ENCODE measurements at places on chromosomes 2 and 18.

DNA sequence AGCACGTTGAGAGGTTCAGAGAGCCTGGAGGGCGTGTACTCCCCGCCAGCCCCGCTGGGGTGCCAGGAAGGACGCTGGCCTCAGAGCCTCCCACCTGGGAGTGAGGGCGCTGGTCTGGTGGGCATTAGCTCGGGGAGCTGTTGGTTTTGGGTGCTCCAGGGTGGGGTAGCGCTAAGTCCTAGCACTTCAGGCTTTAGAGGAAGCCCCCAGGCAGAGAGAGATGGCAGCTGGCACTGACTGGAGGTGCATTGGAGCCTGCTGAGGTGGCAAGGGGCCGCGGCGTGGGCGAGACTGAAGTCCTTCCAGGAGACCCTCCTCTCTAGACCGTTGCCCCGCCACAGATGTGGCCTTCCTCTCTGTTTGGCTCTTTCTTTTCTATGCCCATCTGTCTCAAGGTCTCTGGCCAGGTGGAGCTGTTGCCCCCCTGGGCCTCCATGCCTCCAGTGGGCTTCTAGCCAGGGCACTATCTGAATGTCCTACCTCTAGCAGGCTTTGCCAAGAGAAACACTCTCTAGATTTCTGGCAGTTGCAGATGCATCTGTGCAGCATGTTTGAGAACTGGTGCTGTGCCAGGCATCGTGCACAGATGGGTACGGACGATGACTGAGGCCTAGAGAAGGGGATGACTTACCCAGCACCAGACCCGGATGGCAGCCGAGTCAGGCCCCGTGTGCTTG lies 6.6 kb downstream of the CAPN10 start:
- DNase-seq, result no peak

DNA sequence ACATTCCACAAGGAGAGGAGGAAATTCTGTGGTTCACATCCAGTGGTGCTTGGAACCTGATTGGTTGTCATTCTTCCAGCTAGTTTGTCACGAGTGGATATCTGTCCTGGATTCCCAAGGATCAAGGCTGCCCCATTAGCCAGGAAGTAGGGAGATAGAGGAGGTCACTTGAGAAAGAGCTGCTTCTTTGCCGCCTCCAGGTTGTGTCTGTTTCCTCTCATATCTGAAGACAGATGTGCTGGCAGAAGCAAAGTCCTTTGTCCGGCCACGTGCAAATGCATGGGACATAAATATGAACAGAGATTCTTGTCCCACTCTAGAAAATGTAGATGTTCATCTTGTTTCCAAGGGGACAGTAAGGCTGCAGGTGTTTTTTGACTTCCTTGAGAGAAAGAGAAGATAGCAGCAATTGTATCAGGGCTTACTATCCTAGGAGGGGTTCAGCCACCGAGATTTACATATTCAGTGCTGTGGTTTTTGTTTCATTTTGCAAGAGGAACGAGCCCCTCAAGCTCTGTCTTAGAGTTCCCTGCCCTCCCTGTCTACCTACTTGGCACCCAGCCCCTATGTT lies 174.4 kb downstream of the RPIA start:
- no peak for DNase-seq

DNA sequence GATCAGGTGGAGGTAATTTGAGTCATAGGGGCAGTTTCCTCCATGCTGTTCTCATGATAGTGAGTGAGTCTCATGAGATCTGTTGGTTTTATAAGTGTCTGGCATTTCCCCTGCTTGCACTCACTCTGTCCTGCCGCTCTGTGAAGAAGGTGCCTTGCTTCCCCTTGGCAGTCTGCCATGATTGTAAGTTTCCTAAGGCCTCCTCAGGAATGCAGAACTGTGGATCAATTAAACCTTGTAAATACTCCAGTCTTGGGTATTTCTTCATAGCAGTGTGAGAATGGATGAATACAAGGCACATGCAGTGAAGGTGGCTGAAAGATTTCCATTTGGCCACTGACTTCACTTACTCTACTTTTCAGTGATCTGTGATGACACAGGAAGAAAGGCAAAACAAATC lies 133.7 kb downstream of the SH3BP4 start:
- DNase-seq, result no peak

DNA sequence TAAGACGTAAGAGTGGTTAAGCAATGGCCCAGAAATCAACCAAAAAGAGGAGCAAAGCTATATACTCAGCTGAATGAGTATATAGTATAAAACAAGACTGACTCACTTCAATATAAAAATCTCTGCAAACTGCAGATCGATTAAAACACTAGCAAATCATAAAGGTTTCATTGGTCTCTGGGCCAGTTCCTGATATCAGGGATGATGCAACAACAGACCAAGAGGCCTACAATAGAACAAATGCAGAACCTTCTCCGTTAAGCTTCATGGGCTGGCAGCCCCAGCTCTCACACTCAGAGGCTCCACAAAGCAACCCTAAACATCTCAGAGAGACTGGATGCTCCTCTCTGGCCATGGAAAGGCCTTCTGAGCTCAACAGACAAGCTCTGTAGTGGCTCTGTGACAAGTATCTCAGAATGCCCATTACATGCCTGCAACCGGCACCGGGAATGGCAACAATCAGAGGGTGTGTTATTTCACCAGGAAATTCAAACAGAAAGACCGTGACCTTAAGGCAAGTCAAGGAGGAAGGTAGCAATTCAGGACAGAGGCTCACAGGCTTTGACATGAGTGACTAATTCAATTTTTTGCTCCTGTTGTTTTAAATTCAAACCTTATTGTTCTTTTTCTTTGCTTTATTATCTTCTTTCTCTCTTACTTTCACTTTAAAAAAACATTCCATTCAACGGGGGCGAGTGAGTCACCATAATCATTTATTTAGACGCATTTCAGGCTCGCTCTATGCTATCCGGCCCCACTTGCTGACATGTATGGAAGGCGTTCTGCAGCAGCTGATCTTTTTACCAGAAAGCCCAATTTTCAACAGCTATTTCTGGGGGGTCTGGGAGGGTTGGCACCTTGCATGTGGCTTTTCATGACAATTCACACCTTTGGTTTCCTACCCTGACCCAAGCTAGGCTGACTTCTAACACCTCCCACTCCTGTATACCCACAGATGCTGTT lies 15.1 kb downstream of the CYRIA start:
- no peak for DNase-seq

DNA sequence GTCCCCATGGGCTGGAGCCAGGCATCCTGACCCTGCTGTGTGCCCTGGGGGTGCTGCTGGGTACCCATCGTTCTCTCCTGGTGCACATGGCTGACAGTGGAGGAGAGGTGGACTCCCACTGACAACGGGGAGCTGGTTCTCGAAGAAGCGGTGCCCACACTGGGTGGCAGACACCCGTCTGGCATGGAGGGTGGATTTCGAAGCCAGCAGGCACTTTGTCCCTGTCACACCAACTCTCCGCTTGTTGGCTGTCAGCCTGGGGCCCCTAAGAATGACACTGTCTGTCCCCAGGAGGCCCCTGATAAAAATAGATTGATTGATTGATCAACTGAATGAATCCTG lies 55.4 kb downstream of the RTP5 start:
- no peak for DNase-seq

GRCh38 chr2:182943339-182943738 lies 76.9 kb upstream of the FRZB start:
- DNase-seq, result no peak

GRCh38 chr2:109434351-109434750 lies 179.4 kb downstream of the SEPTIN10 start:
- DNase-seq, result no peak

DNA sequence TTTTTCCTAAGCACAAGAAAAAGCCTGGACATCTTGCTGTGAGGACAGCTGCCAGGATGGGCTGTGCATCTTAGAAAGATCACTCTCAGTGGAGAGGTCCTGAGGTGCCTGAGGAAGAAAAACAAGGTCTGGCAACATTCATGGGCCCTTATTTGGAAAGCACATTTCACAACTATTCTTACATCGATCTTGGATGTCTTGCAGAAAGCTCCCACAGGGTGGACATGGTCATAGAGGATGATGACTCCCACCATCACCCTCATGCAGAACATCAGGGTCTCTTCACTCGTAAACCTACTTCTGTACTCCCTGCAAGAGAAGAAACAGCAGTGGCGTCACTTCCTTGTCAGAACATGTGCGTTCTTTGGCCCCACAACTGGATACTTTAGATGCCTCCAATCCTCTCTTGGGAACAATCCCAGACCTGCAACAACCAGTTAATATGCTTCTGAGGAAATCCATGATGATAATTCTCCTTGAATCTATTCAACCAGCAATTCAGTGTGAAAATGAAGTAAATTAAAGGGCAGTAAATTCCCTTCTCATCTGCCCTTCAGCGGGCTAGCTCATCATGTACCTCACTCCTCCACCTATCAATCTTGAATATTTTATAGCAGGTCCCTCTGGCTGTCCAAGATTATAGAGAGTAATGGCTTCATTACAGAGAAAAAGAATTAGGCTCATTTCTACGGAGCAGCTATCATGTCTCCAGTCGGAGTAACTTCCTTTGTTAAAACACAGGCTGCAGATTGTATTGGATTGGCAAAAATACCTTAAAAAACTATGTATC lies 106.2 kb downstream of the CYRIA start:
- no peak for DNase-seq

DNA sequence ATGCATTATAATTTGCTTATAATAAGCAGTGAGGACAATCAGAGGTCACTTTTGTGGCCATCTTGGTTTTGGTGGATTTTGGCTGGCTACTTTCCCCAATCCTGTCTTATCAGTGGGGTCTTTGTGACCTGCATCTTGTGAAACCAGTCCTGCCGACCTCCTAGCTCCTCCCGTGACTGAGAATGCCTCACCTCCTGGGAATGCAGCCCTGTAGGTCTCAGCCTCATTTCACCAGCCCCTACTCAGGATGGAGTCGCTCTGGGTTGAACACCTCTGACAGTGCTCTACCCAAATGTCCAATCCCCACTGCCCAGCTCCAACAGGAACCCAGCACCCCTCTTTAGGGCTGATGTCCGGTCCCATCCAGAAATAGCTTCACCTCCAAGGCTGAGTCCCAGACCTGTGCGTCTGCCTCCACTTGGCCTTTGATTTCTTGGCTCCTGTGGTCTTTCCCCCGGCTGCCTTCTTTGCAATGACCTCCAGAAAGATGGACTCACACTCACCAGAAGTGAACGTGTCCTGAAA lies 31.3 kb upstream of the PXDN start:
- no peak for DNase-seq

DNA sequence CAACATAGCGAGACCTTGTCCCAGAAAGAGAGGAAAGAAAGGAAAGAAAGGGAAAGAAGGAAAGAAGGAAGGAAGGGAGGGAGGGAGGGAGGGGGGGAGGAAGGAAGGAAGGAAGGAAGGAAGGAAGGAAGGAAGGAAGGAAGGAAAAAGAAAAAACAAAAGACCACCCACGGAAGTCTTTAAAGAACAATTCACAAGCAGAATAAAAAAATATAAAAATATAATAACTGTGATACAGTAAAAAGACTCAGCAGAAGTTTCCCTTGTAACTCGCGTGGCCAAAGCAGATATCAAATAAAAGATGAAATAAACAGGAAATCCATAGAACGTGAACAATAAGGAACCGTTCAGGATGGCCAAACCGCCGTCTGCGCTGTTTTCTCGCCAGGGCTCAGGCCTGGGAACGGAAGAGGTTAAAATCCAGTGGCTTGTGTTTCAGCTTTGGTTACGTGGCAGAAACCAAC lies 1.2 kb upstream of the SLC1A4 start:
- no peak for DNase-seq

DNA sequence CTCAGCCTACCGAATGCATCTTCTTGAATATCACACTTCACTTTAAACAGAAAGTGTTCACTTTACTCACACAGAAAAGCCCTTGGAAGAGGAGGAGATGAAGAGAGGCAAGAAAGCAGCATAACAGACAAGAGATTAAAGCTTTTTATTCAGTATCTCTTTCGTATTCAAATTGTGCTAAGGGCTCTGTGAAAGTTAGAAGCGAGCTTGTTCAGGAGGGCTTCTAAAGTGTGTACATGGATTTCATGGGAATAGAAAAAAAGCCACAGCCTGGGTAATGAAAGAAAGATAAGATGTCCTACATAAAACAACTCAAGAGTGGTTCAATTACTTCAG lies 531.9 kb downstream of the TMEM182 start:
- DNase-seq, result no peak

GRCh38 chr2:21165350-21165749 lies 41.6 kb downstream of the TDRD15 start:
- DNase-seq, result no peak

- no peak for DNase-seq
These were observed 425.5 kb downstream of the TSN start for GRCh38 chr2:122180972-122181371.
